SW 1271 (cell line): ENCODE measurements at places on chromosomes 3 and 15.

DNA sequence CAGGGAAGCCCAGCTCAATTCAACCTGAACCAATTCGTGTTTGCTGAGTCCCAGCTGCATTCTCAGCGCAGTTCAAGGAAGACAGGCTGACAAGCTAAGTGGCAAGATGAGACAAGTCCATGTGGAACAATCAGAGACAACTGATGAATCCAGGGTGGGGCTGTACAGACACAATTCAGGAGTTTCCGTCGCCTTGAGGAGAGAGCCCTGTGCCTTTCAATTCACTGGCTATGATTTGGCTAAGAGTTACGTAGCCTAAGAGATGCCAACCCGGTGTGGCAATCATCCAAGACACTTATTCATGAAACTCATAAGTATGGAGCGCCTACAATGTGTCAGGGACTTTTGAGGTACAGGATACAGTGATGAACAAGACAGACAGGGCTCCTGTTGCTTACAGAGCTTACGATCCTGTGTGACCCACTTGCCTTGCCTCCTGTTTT lies 15.5 kb upstream of the ZBED2 start:
- no peak for DNase-seq

DNA sequence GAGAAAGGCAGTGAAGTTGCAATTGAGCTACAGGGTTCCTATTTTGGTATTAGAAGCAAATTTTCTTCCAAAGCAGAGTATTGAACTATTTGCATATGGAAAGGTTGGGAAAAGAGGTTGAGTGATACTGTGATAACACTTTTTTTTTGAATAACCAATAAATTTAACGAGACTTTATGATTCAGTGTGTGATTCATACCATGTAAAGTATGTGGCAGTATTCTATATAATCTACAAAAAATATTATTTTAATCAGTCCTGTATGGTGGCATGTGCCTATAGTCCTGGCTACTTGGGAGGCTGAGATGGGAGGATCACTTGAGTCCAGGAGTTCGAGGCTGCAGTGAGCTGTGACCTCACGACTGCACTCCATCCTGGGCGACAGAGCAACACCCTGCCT lies 206.9 kb downstream of the BBX start:
- DNase-seq = no peak

DNA sequence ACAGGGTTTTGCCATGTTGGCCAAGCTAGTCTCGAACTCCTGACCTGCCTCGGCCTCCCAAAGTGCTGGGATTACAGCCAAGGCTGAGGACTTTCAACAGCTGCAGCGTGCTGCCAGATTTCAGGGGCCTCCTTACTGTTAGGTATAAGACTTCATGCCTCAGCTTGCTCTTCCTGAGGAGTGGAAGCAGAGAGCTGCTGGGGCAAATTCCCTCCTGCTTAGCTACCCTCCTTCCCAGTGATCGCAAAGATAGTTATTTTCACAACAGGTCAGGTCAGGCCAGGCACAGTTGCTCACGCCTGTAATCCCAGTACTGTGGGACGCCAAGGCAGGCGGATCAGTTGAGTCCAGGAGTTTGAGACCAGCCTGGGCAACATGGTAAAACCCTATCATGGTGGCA lies 2.6 kb upstream of the CPNE9 start:
- DNase-seq = no peak

DNA sequence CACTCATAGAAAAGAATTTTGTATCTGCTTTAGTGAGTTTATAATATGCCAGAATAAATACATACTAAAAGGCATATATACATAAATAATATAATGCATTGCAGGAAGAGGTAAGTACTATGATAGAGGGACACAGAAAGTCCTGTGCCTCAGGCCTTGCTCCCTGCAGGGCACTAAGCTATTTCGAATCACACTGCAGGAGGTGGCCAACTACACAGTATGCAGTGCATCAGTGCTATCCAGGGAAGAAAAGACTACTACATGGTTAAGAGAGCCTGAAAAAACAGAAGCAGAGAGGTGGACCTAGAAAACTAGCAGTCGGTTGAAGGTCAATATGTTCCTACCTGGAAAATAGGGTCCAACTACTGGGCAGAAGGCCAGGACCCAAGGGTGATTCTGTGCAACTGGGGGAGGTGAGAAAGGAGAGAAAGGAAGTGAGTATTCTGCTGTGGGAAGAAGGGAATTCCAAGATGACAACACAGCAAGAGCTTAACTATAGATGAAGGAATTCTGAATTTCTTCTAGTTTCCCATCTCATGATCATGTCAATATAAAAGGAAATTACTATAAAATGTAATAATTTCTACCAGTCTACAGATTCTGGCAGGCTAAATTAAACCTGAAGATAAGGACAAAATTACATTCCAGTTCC lies 218.0 kb downstream of the ZBTB20 start:
- DNase-seq = no peak
